ENCODE measurements at places on chromosomes 1 and 21.

DNA sequence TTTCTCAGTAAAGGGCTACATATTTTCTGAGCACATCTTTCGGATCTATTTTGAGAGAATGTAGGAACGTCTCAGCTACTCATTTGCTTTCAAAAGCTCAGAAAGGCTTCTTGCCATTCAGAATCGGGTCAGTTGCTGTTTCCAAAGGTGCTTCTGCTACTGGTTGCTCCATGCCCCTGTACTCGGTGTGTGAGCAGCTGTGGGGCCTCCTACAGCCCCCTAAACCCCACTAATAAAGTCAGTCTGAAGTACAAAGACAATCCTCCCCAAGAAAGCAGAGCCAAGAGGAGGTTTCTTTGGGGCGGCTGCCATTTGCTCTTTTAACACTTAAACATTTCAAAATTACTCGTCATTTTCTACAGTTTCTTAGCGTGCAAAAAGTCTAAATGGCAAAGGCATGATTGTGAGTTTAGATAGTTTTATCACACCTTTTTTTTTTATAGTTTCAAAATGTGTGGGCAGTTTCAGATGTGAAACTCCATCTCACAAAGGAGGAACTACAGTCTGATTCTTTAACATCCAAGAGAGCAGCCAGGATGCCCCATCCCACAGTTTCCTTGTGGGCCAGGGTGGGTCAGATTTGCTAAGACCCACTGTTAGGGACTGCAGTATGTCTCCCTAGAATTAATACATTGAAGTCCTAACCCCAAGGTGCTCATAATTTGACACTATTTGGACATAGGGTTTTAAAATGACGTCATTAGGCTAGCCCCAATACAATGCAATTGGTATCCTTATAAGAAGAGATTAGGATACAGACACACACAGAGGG lies 4.1 kb downstream of the RUNX1 start:
- DNase-seq: no peak

GRCh38 chr1:154423304-154423987 lies 18.3 kb downstream of the IL6R start:
- DNase-seq: no peak

- no peak for DNase-seq
These were observed 24.3 kb upstream of the SLC35D1 start for GRCh38 chr1:67078291-67078690.

DNA sequence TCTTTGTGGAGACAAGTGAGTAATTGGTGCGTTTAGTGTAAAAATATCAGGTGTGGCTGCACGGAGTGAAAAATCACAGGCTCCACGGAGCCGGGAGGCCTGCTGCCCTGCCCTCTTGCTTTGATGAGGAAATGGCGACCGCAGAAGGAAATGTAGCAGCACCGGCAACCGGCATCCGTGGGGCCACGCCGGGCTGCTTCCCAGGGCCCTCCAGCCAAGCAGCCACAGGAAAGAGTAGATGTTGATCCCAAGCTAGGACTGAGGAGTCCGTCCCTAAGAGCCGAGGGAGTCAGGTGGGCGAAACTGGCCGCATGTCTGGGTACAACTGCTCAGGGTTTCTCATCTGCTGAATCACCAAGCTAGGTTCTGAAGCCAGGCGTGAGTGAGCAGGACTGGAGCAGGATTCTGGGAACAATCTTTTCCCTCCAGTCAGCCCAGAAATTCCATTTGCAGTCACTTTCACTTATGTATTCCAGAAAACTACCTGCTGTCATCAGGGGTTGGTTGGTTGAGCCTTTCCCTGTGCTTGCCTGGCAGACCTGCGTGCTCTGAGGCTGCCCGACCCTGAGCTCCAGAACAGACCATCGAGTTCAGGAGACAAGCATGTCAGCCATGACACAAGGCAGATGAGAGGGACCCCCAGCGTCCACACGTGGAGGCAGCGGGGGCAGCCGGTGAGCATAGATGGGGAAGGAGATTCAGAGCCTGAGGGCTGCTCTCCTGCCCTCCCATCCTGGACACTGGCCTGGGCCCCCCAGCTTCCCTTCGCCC lies 5.8 kb upstream of the ITGB2 start:
- no peak for DNase-seq

GRCh38 chr1:220734571-220735326 lies 13.4 kb upstream of the MTARC2 start:
- no peak for DNase-seq

- DNase-seq: no peak
These were observed 9.3 kb downstream of the KIF21B start for GRCh38 chr1:201013991-201014815.

DNA sequence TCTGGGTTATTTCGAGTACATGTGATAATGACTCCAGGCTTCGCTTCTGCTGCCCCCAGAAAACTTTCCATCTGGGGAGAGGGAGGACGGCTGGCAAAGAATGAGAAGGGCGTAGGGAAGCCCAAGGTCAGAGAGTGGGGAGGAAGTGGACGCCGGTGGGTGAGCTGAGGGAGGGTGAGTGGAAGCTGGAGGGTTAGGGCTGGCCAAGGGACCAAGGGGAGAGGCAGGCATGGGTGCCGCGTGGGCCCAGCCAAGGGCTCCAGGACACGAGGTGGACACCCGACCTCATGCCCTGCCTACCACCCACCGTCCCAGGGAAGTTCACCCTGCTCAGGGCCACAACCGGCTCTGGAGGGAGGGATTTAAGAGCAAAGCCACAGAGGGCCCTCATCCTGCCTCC lies 75.8 kb downstream of the CASZ1 start:
- no peak for DNase-seq

DNA sequence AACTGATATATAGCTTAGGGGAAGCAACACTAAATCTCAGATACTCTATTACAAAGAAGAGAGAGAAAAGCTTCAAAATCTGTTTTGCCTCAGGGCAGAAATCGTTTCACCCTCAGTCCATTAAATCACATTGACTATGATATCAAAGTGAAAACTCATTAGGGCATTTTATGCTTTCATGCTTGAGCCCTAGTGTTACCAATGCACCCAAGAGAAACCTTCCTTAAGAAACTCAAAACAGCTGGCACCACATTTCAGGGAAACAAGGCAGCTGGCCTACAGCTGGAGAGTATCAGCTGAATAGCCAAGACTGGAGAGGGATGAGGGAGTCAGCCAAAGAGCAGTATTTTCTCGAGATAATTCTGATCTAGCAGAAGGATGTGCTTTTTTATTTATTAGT lies 14.9 kb downstream of the COLGALT2 start:
- DNase-seq: no peak

- no peak for DNase-seq
These were observed 82.0 kb upstream of the RUNX3 start for GRCh38 chr1:25011943-25012638.

DNA sequence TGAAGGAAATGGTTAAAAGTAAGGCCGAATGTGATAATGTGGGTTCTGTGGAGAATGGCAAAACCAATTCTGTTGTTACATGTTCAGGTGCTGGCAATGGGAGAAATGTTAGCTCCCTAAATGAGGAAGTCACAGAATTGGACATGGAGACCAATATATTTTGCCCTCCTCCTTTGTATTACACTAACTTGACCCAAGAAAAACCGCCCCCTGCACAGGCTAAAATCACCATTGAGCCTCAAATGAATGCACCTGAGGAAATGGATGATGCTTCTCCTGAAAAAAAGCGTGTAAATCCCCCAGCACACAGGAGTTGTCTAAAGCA lies 932 bp downstream of the MAP10 start:
- DNase-seq: no peak

GRCh38 chr1:146032631-146033219 lies 11.2 kb upstream of the HJV start:
- no peak for DNase-seq

- DNase-seq: no peak
These were observed 4.9 kb downstream of the CROCC start for GRCh38 chr1:16926491-16927073.

- DNase-seq: no peak
These were observed 217.3 kb downstream of the PTPRU start for GRCh38 chr1:29453502-29454240.

- no peak for DNase-seq
These were observed 17.1 kb downstream of the PLCH2 start for GRCh38 chr1:2493218-2493617.

DNA sequence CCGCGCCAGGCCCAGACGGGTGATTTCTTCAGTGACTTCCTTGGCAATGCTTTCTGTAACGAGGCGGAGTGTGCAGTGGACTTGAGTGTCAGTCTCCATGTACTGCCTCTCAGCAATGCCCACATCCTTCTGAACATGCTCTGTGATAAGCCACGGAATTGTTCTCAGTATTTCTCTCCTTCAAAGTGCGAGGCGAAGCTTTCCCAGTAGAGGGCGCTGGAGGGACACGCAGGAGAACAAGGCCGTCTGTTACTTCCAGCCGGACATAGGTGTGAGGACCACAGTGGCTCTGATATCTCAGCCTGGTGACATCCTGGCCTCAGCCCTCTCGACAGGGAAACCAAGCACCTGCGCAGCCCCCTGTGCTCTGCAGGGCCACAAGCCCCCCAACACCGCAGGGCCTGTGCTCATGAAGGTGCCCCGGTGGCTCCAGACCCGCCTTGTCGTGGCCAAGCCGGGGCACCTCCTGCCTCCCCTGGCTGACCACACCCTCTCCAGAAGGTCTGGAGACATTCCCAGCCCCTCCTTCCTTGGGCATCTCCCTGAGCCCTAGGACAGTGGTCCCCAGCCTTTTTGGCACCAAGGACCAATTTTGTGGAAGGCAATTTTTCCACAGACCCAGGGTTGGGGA lies 46.1 kb upstream of the BACE2 start:
- peak; percentile 58 for DNase-seq

- DNase-seq: no peak
These were observed 4.9 kb upstream of the KCNJ10 start for GRCh38 chr1:160074865-160075264.

GRCh38 chr1:64470665-64471217 lies 812 bp downstream of the CACHD1 start:
- DNase-seq: no peak

GRCh38 chr1:33902486-33903209 lies 38.8 kb downstream of the HMGB4 start:
- DNase-seq: no peak

DNA sequence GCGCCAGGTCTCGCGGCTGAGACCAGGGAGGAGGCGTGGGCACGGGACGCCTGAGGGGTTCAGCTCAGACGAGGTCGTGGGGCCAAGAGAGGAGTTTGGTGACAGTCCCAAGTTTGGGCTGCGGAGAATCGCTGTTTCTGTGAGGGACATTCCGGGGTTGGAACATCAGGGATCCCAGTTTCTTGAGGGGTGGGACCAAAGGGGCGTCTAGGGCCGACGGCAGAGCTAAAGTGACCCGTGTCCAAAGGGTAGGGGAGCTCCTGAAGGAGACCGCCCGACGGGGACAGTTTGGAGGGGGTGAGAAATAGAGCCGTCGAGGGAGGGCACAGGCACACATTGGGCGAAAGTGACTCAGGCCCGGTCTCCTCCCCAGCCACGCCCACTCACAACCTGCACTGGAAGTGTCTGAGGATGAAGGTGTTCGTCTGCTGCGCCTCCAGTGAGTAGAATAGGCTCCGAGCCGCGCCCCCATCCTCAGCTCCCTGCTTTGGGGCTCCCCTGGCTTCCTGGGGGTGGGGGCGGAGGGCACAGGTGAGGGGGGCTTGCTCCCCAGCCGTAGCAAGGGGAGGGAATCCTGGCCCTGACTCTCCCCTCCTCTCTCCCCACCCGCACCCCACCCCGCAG lies 7.0 kb downstream of the EFNA3 start:
- no peak for DNase-seq

DNA sequence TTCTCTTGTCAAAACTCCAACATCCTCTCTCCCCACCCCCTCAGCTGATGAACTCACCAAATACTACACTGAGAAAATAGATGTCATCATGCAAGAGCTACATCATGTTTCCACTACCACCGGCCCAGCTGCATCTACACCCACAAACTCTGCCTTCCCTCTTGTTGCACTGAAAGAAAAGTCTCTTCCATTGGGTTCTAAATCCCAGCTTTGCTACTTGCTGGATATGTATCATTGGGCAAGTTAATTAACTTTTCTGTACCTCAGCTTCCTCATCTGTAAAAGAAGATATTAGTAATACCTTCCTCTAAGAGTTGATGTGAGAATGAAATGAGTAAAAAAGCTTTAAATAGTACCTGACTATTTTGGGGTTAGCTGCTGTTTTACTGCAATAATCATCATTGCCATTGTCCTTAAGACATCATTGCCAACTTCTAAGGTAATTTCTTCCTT lies 108.6 kb downstream of the OLFML2B start:
- DNase-seq: no peak

- no peak for DNase-seq
These were observed 626.2 kb upstream of the TMPRSS15 start for GRCh38 chr21:19029816-19030215.

GRCh38 chr1:199706826-199707606 lies 320.5 kb upstream of the NR5A2 start:
- DNase-seq: no peak

DNA sequence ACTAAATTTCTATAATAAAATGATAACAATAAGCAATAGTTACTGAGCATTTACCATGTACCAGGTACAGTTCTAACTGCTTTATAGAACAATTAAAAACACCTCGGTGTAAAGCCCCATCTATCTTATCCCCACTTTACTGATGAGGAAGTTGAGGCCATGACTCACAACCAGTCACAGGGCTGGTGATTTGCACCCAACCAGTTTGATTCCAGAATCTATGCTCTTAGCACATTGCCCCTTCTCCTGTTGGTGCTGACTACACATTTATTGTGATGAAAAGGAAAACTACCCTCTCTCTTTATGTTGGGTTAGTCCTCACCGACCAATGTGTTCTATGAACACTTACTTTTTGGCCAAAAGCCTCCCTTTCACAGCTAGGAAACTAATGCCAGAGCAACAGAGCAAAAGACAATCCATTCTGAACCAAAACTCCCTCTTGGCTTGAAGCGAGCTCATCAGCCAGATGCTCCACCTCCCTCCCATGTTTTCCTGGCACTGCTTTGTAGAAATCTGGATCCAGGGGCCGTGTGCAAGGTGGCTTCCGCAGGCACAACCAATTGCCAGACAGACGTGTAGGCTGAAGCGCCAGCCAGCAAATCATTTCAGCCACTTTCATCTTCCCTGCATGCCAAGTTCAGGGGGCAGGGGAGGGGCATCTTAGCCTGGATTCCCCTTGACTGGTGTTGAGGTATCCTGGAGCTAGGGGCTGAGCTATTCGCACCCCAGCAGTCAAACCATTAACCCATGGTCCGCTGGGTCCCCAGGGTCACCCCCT lies 32.0 kb upstream of the SLC30A1 start:
- DNase-seq: no peak

- DNase-seq: no peak
These were observed 8.7 kb downstream of the DNAJC6 start for GRCh38 chr1:65317866-65318653.

GRCh38 chr1:41622859-41623732 lies 138.6 kb upstream of the EDN2 start:
- DNase-seq: peak; percentile 28
